ENCODE measurements at places on chromosomes 5 and 9. TPM values are rescaled to one million over a fixed set of nuclear protein-coding genes. Genes with fewer than 3 reads are reported as not detected.

GRCh38 chr9:94553029-94553938, 1.6 kb upstream of the PCAT7 start:
- no peaks in the 10 kb centered on the region for H3K36me3 ChIP-seq
- DNase-seq = no peak
- no peaks in the 10 kb centered on the region for H3K4me1 ChIP-seq
- H3K27me3 ChIP-seq = no peaks in the 10 kb centered on the region
- no peak overlapping the region for H3K4me3 ChIP-seq
- no peak overlapping the region for H3K27ac ChIP-seq

Gene DNM1
- 7.0 TPM for total RNA-seq

- no peaks in the 10 kb centered on the region for H3K27me3 ChIP-seq
- DNase-seq = no peak
- peaks cover 5% of the 10 kb centered on the region for H3K4me1 ChIP-seq
- H3K4me3 ChIP-seq = no peak overlapping the region
- H3K27ac ChIP-seq = no peak overlapping the region
These were observed 19.1 kb upstream of the ADCY2 start for GRCh38 chr5:7376871-7377270.

- H3K27me3 ChIP-seq = no peaks in the 10 kb centered on the region
- DNase-seq = no peak
- no peak overlapping the region for H3K27ac ChIP-seq
- no peaks in the 10 kb centered on the region for H3K4me1 ChIP-seq
- no peak overlapping the region for H3K4me3 ChIP-seq
- no peaks in the 10 kb centered on the region for H3K36me3 ChIP-seq
These were observed 95.6 kb downstream of the ESM1 start for GRCh38 chr5:54889826-54890225.

DNA sequence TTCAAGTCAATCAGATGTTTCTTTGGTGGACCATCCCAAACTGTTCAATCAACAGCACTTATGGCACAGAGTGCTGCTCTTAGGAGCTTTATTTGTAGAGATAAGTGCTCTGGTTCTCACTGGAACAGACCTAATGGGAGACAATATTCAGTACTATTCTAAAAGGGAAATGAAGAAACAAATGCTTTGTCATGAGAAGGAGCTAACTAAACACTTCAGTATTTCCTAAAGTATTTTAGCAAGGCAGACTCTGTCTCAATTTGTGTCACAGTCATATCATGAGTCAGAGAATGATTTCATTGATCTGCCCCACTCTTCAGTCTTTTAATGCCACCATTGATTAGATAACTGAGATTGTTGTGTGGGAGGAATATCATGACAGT, 175.3 kb downstream of the SLF1 start:
- H3K4me3 ChIP-seq = no peak overlapping the region
- DNase-seq = no peak
- H3K27ac ChIP-seq = peak overlapping the region; percentile 16
- no peaks in the 10 kb centered on the region for H3K27me3 ChIP-seq

Gene LCN2
- total RNA-seq = 11.5 TPM

Gene PHF24
- total RNA-seq = 0.10 TPM

DNA sequence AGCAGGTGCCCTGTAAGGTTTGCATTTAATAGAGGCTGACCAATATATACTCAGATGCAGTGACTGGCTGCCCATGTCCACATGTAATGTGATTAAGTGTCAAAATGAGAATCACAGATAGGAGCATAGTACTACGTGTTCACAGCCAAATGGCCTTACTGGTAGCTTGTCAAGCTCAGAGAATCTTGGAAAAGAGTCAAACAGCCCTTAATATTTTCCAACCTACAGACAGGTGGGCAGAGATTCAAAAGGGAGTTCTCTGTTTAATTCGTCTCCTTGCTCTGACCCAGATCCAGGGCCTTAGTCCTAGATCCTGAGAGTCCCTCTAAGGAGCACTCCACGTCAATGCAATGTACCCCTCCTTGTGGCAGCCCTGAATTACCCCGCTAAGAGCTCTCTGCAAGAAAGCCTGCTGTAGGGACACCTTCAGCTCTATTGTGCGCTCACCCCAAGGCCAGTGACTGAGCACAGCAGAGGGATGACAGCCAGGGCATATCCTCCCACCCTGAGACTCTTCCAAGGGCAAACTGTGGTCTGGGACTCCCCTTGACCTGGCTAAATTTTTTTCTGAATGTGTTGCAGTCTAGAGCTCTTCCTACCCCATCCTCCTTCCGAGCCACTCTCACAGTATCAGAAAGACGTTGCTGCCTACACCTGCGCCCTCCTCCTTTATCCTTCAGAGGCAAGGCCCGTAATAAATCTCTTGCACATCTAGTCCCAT, 159.2 kb downstream of the SNCAIP start:
- H3K4me1 ChIP-seq = no peaks in the 10 kb centered on the region
- H3K4me3 ChIP-seq = no peak overlapping the region
- H3K27me3 ChIP-seq = no peaks in the 10 kb centered on the region
- no peak for DNase-seq
- H3K27ac ChIP-seq = no peak overlapping the region

DNA sequence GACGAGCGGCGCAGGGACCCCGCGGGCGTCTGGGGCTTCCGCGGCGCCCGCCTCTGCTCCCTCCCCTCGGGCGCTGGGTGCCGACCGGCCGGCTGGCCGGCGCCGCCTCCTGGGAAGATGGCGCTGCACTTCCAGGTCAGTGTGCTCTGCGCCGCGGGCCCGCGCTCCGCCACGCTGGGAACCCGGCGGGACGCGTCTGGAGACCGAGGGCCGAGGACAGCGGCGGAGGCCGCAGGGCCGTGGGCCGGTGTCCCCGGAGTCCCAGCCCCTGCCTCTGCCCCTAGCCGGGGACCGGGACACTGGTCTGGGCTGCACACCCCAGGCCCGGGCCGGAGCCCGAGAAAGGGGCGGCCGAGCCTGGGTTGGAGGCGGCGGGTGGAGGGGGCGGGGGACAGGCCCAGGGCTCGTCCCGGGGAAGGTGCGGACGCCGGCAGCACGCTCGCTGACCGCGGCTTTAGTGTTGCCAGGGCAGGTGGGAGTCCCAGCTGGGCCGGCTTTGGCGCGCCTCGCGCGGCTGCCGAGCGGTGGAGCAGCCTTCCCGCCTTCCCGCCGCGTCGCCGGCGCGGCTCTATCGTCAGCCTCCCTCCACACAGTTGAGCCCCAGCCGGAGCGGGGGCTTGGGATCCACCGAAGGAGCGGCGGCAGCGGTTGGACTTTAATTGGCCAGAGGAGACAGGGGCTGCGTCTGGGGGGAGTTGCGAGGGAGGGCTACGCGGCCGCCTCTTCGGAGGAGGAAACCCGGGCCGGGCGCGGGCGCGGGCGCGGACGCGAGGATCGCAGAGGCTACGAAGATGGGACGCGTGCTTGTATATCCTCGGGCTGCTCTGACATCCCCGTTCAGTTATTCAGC, at the start of gene RANBP17:
Gene RANBP17, plus strand, starts transcription at position 102 of the 850 bp plus-strand sequence.
- DNase-seq = peak; percentile 59
- no peaks in the 10 kb centered on the region for H3K36me3 ChIP-seq

Gene RGMB
- 20.6 TPM for total RNA-seq

Gene STPG3
- total RNA-seq = not detected

- no peak overlapping the region for H3K4me3 ChIP-seq
- H3K27ac ChIP-seq = no peak overlapping the region
- no peak for DNase-seq
- no peaks in the 10 kb centered on the region for H3K4me1 ChIP-seq
- H3K36me3 ChIP-seq = no peaks in the 10 kb centered on the region
These were observed 8.5 kb downstream of the MRPL36 start for GRCh38 chr5:1791176-1791575.

DNA sequence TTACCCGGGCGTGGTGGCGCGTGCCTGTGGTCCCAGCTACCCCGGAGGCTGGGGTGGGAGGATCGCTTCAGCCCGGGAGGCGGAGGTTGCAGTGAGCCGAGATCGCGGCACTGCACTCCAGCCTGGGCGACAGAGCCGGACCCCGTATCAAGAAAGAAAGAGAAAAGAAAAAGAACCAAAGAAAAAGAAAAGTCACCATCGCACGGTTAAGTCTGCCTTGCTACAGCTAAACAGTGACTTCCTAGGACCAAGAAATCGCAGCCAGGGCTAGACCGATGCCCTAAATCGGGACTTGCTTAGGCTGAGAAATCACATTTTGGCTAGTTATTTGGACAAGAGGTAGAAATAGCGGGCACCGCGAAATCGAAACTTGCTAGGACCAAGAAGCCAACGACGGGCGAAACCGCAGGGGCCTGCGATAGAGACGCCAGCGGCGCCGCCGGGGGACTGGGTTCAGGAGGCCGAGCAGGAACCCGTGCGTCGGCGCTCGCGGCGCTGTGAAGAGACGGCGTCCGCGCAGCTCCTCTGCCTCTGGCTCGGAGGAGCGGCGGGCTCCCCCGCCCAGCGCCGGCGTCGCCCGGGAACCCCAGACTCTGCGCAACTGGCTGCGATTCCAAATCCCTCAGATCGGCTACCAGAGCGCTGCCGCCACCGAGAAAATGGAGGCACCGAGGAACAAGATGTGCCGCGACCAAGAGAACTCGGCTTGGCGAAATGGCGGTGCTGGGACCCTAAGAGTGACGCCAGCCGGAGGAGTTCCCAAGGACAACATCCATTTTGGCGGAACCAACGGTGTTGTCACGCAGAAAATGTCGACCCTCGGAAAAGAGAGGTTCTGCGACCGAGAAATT, 26.1 kb upstream of the ANXA2R start:
- peak overlapping the region; percentile 99 for H3K27ac ChIP-seq
- peak; percentile 81 for DNase-seq

DNA sequence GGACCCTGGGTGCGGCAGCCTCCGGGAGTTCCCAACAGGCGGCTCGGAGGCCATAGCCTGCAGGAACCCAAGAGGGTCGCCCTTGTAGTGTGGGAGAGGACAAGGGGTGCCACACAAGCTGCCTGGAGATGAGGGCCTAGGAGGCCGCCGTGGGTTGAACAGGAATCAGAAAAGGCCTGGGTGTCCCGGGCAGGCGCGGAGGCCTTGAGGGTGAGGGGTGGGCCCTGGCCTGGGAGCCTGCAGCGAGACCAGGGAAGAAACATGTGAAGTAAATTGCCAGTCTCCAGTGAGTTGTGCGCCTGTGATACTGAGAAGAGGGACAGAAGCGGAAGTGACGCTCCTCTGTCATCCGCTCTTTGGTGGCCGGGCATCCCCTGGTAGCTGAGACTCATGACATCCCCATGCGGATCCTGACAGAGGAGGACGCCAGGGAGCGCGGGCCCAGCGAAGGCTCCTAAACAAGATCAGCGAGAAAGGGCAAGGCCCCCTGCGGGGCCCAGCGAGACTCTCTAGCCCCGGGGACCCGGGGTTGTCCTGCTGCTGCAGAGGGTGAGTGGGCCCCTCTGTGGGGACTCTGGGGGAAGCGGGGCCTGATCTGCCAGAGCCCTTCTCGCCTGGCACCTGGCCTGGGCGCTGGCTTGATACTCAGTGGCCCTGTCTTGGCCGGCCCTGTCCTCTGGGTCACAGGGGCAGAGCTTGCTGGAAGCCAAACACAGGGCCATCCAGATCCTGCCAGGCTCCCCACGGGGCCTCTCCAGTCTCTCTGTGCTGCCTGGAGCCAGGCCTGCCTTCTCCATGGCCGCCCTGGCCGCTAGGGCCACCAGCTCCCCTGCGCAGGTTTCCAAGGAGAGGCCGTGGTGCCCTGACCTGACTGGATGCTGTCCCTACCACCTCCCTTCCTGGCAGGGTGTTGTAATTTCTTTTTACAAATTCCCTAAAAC, 788.4 kb downstream of the TLE4 start:
- no peak overlapping the region for H3K4me3 ChIP-seq
- DNase-seq = peak; percentile 56
- no peak overlapping the region for H3K27ac ChIP-seq

Gene PCSK5
- total RNA-seq = 27.0 TPM

DNA sequence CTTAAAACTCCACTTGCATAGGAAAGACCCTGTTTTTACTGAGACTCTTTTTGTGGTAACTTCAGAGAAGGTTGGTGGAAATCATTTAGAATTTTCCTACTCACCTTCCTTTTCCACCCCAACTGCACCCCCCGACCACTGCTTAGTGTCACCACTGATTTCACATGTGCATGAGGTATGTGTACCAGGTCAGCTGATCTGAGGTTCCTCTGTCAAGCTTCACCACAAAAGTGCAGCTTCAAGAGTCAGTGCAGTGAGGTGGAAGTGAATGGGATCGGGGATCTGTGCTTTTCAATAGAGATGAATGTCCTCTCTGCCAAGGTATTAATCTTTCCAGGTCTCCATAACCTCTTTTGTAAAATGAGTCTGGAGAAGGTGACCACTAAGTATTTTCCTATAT, 260.5 kb upstream of the WWC1 start:
- no peak overlapping the region for H3K27ac ChIP-seq
- H3K4me1 ChIP-seq = no peaks in the 10 kb centered on the region
- no peaks in the 10 kb centered on the region for H3K36me3 ChIP-seq

DNA sequence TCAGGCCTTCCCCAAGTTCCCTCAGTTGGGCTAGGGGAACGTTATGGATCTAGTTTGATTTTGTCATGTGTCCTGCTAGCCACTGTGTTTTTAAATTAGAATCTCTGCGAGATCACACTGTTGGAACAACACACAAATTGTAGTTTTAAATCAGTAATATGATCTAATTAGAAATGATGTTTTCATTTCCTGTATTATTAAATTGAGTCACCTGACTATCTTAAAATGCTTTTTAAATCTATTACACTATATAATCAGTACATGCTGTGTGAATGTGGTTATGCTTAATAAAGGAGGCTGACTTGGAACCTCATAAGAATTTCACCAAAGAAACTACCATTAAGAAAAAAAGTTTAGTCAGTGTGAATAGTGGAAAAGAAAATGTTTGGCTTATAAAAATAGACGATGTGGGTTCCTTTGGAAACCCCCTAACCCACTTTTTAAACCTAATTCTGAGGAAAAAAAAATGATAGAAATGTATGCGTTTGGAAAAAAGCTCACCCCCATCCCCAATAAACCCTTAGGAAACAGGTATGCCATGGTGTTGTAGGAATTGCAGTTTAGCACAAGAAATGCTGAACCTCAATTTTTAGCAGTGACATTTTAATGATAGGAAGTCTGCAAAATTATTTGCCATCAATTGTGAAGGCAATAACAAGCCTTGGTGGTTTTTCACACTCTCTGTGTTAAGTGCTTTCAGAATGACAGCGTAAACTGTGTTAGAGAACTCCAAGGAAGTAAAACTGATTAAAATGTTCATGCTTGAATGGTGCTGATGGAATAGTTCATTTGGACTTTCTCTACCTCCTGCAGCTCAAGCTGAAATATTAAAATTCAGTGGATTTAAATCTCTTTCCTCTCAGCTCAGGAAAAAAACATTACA, 59.0 kb downstream of the TLE4 start:
- H3K27me3 ChIP-seq = no peaks in the 10 kb centered on the region
- no peaks in the 10 kb centered on the region for H3K36me3 ChIP-seq
- H3K27ac ChIP-seq = no peak overlapping the region
- H3K4me1 ChIP-seq = peaks cover 4% of the 10 kb centered on the region
- no peak overlapping the region for H3K4me3 ChIP-seq

Gene SLC23A1
- total RNA-seq = 1.5 TPM

Gene ANXA2R
- 5.9 TPM for total RNA-seq
